Keratinocyte (primary cell): ENCODE measurements at places on chromosomes 7 and 10.
A peak's percentile ranks its signal among the peaks of the same experiment; 100 is the strongest.

- no peak overlapping the region for H3K27ac ChIP-seq
- H3K4me3 ChIP-seq, result no peak overlapping the region
- H3K27me3 ChIP-seq, result no peaks in the 10 kb centered on the region
- no peak for DNase-seq
Observed at GRCh38 chr7:143908120-143908519, 6.1 kb upstream of the TCAF1 start.

- peaks cover 9% of the 10 kb centered on the region for H3K4me1 ChIP-seq
- peak overlapping the region; percentile 36 for H3K27ac ChIP-seq
- H3K27me3 ChIP-seq, result no peaks in the 10 kb centered on the region
- H3K4me3 ChIP-seq, result peak overlapping the region; percentile 56
- no peaks in the 10 kb centered on the region for H3K36me3 ChIP-seq
Observed at GRCh38 chr10:26621889-26622711, 75.4 kb upstream of the PDSS1 start.

GRCh38 chr10:4533621-4534020 lies 292.4 kb upstream of the AKR1E2 start:
- H3K27me3 ChIP-seq, result no peaks in the 10 kb centered on the region
- peak overlapping the region; percentile 1 for H3K4me3 ChIP-seq
- DNase-seq, result no peak
- H3K27ac ChIP-seq, result peak overlapping the region; percentile 76
- H3K36me3 ChIP-seq, result no peaks in the 10 kb centered on the region

DNA sequence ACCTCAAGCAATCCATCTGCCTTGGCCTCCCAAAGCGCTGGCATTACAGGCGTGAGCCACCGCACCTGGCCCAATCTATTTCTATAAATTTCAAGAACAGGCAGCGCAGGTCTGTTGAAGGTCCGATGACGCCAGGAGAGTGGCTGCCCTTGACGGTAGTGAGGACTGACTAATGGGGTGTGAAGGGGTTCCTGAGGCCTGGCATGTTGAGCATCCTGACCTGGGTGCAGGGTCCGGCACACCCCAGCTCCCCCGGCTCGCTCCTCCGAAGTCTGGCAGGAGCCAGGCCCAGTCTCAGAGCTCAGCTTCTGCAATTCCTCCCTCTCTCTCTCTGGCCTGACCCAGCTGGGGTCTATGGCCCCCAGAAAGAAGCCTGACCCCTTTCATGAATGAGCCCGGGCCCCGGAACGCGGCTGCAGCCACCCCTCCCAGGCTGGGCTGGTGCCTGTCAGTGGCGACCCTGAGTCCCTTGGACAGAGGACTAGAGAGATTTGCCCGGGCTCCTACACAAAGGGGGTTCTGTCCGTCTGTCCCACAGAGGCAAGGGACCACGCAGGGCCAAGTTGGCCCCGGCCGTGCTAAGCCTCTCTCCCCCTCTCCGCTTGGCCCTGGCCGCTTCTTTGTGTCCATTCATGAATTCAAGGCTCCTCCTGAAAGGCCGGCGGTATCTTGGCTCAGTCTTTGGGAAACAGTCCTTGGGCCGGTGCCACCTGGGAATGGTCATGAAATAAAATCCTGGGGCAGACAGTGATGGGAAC lies 18.8 kb downstream of the MMD2 start:
- H3K27ac ChIP-seq, result no peak overlapping the region
- no peak overlapping the region for H3K4me3 ChIP-seq
- DNase-seq, result no peak
- no peaks in the 10 kb centered on the region for H3K27me3 ChIP-seq

- DNase-seq, result no peak
- peak overlapping the region; percentile 8 for H3K4me3 ChIP-seq
- H3K27me3 ChIP-seq, result no peaks in the 10 kb centered on the region
- H3K27ac ChIP-seq, result peak overlapping the region; percentile 77
- H3K36me3 ChIP-seq, result peaks cover 2% of the 10 kb centered on the region
Observed at GRCh38 chr10:16440396-16441133, 3.8 kb downstream of the PTER start.

GRCh38 chr7:101845974-101846373 lies 28.5 kb downstream of the CUX1 start:
- H3K4me1 ChIP-seq, result no peaks in the 10 kb centered on the region
- DNase-seq, result no peak
- H3K27ac ChIP-seq, result no peak overlapping the region

DNA sequence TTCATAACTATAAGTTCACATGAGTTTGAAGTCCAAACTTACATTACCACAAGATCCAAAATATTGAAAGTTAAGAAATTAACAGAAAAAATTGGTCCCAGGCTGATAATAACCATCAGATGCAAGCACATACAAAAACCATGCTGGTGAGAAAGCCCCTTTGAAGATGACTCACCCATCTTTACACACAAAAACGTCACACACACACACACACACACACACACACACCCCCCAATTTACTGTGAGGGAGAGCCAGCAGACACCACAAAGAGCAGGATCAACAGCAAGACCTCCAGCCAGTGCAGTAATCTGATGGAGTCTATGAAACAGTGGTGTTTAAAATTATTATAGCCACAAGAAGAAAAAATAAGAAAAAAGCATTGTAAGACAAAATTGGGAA lies 50.1 kb upstream of the DRGX start:
- no peak overlapping the region for H3K27ac ChIP-seq
- no peaks in the 10 kb centered on the region for H3K4me1 ChIP-seq
- peaks cover 2% of the 10 kb centered on the region for H3K36me3 ChIP-seq
- DNase-seq, result peak; percentile 9

DNA sequence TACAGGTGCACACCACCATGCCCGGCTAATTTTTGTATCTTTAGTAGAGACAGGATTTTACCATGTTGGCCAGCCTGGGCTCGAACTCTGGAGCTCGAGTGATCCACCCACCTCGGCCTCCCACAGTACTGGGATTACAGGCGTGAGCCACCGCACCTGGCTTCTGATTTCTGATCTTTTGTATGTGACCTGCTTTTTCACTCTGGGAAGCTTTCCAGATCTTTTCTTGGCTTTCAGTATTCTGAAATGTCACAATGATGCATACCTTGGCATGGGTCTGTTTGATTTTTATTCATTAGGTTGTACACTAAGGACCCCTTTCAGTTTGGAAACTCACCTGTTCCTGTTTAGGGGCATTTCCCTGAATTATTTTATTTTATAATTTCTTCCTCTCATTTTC lies 41.6 kb downstream of the PROSER2 start:
- DNase-seq, result no peak
- no peak overlapping the region for H3K4me3 ChIP-seq
- H3K4me1 ChIP-seq, result peaks cover 5% of the 10 kb centered on the region
- no peaks in the 10 kb centered on the region for H3K27me3 ChIP-seq
- no peak overlapping the region for H3K27ac ChIP-seq

- H3K27me3 ChIP-seq, result no peaks in the 10 kb centered on the region
- H3K4me1 ChIP-seq, result peaks cover 22% of the 10 kb centered on the region
- H3K4me3 ChIP-seq, result no peak overlapping the region
- H3K36me3 ChIP-seq, result peaks cover 23% of the 10 kb centered on the region
- no peak overlapping the region for H3K27ac ChIP-seq
Observed at GRCh38 chr10:3926258-3926657, 141.2 kb upstream of the KLF6 start.

DNA sequence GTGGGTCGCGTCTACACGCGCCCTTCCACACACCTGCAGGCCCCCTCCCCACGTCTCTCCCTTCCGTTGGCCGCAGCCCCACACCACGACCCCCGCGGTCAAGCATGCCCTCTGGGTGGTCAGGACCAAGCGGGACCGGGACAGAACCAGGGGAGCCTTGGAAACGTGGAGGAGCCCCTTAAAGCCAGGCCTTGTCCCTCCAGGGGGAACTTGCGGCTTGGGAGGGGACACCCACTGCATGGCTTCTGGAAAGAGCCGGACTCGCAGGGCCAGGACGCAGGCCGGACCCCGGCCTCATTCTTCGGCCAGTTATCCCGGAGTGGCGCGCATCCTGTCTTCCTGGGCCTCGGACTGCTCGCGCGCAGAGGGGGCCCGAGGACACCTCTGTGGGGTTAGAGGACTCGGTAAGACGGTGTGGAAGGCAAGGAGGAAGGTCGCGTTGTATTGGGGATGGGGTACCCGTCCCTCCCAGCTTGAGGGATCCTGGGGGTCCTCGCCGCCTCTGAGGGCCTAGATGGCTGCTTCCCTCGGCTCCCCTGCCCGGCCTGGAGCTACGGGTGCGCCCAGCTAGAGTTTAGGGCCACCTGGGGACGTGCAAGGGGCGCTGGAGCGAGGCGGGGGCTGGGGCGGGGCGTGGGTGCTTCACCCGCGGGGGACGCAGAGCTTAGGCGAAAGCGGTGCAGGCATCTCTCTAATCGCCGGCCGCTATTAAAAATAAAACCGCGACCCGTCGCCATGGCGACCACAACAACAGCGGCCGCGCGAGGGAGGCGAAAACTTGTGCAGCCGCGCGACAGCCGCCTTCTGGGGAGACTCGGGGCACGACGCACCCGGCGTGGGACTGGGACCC lies 1.8 kb upstream of the PDGFA start:
- H3K27me3 ChIP-seq, result peaks cover 30% of the 10 kb centered on the region
- DNase-seq, result no peak
- peak overlapping the region; percentile 57 for H3K4me3 ChIP-seq
- H3K36me3 ChIP-seq, result no peaks in the 10 kb centered on the region
- no peak overlapping the region for H3K27ac ChIP-seq
- H3K4me1 ChIP-seq, result peaks cover 24% of the 10 kb centered on the region

DNA sequence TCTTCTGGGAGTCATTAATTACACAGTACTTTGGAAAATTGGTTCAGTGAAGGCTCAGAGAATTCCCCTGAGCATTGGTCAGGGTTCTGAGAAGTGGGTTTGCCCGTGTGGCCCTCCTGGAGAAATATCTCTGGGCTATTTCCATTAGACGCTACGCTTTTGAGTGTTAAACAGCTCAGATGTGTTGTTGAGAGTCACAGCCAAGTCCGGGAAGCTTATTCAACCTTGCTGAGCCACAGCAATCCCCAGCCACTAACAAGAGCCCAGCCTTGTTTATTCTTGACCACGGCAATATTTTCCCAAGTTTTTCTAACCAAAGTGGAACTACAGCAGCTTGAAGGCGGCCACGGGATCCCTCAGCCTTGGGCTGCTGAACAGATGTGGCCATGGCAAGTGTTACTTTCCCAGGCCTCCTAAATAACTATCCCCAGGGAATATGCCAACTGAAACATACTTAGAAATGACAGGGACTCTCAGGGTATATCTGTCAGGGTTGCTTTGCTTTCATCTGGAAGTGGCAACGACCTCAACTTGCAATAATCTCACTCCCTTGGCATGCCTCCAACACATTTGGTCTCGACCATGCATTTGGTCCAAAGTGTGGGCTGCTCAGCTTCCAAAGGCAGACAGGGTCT lies 214.7 kb downstream of the EMX2 start:
- no peak overlapping the region for H3K27ac ChIP-seq
- DNase-seq, result no peak
- H3K27me3 ChIP-seq, result no peaks in the 10 kb centered on the region
- no peak overlapping the region for H3K4me3 ChIP-seq
- no peaks in the 10 kb centered on the region for H3K36me3 ChIP-seq

GRCh38 chr10:35268323-35268722 lies 68.0 kb upstream of the CCNY start:
- H3K27ac ChIP-seq, result no peak overlapping the region
- no peaks in the 10 kb centered on the region for H3K4me1 ChIP-seq
- no peak for DNase-seq

DNA sequence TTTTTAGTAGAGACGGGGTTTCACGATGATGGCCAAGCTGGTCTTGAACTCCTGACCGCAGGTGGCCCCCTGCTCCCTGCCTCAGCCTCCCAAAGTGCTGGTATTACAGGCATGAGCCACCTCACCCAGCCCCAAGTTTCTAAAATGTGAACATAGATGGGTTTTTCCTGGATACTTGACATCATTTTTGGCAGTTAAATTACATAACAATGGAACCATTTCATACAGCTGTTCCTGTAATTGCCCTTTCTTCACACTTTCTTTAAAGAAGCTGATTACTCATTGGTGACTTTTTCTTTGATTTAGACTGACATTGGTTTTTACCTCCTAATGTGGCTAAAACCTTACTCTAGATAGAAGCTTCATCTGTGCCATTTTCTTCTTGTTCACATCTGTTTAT lies 5.9 kb downstream of the ZKSCAN1 start:
- no peak overlapping the region for H3K27ac ChIP-seq
- H3K4me1 ChIP-seq, result peaks cover 44% of the 10 kb centered on the region
- H3K27me3 ChIP-seq, result no peaks in the 10 kb centered on the region

- H3K4me1 ChIP-seq, result no peaks in the 10 kb centered on the region
- no peaks in the 10 kb centered on the region for H3K36me3 ChIP-seq
Observed at GRCh38 chr7:69282946-69283345, 315.3 kb upstream of the AUTS2 start.

DNA sequence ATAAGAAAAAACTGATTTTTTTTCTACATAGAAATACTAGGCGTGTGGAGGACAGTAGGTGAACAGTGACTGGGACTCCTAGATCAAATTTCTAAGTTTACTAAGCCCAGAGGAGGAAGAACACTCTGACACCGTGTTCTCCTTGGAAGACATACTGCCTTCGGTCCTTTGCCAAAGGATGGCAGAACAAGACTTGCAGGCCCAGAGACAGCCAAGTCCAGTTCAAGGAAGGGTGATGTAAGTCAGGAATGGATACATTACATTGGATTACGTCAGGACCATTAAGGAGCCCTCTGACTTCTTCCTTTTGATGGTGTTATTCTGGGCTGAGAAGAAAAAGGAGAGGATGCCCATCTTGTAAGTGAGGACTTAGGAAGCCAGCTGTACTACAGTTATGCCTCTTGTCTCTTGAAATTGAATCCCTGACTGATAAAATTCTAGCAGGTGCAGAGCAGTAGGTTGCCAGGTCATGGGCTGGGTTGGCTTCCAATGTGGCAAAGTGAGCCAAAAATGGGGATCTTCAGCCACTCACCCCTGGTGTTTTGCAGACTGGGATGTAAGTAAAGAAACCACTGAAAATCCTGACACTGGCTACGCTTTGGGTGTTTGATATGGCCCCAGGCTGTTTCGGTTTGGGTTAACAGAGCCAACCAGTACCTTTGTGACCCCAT lies 45.1 kb downstream of the RELN start:
- H3K27ac ChIP-seq, result no peak overlapping the region
- no peak overlapping the region for H3K4me3 ChIP-seq
- no peaks in the 10 kb centered on the region for H3K27me3 ChIP-seq
- no peak for DNase-seq
- no peaks in the 10 kb centered on the region for H3K4me1 ChIP-seq

DNA sequence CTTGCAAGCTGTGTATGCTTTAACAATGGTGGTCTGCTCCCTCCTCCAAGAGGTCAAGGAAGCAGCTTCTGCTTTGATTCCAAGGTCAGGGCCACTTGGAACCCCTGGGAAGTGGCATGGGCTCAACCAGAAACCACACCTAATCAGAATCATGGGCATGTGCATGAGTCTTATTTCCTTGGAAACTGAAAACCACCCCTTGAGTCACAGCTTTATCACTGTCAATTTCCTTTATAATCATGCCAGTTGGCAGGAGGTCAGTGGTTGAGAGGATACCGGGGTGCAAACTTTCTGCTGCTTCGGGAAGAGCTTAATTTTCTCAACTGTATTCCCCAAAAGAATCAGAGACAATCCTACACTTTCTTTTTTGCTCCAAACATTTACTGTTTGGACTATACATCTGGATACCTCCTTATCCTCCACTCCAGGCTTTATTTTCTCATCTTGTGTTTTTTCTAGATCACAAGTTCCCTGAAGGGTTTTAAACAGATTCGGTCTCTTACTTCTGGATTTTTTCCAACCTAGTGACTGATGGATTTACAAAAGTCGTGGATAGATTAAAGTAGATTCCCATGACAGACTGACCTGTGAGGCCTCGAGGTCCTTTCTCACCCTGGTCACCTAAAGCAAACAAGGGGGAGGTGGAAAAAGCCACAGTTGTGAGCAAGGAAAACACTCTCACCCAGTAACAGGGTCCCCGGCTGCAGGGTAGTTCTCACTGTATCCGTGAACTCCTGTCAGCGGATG lies 36.0 kb downstream of the COL17A1 start:
- H3K27me3 ChIP-seq, result no peaks in the 10 kb centered on the region
- H3K27ac ChIP-seq, result peak overlapping the region; percentile 66
- H3K4me3 ChIP-seq, result no peak overlapping the region
- peaks cover 95% of the 10 kb centered on the region for H3K36me3 ChIP-seq
